ENCODE measurements at places on chromosomes 3 and 15.

- no peak for DNase-seq
These were observed 28.1 kb downstream of the NKIRAS1 start for GRCh38 chr3:23888617-23889228.

- DNase-seq: no peak
These were observed 171.6 kb upstream of the PDZRN3 start for GRCh38 chr3:73796382-73796781.

DNA sequence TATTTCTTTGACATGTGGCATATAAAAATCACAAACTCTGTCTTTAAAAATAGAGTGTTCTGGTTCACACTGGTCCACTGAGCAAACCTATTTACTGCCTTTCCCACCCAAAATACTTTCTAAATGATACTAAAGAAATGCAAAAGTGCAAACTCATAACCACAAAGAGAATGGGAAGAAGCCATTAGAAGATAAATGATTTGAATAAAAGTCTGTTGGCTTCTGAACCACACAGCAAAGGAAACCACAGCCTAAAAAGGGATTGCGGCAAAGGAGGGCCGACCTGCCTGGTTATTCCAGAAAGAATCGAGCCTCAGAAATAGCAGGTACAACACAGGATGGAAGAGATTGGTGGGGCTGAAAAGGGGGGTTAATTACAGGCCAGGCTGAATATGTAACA is 599.5 kb downstream of the FHIT start:
- DNase-seq: no peak

- DNase-seq: peak; percentile 64
These were observed 138.4 kb downstream of the NUP210 start for GRCh38 chr3:13281507-13282357.

DNA sequence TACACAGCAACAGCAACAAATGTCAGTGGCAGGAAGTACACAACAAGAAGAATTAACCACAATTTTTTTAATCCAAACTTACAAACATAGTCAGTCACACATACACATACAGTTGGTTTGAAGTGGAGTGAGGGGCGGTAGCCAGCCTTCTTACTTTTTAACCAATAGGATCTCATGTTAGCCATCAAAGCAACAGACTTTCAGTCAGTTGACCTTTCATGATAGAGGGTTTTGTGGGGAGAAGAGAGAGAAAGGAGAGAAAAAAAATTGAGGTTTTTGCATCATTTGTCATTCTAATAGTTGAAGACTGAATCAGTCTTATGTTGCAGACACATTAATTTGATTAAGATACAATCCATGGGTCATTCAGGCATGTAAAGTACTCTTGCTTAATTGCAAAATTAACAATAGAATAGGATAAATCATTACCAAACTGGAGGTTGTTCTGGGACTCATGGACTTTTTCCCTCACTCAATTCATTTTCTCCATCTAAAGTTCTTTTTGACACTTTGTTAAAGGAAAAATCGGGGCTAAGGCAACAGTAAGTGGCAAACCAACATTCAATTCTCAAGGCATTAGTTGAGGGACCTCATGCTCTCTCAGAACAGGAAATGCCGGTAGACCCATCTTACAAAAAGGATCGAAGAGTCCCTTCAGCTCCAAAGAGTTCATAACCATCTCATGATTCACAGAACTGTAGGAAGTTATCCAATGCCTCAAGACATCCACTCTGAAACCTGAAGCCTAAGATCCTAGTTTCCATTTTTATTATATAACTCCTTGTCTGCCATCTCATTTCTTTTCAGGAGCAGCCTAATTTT is 159.5 kb upstream of the LPP start:
- no peak for DNase-seq

GRCh38 chr3:132593947-132594323 is 3.1 kb upstream of the ACKR4 start:
- no peak for DNase-seq

DNA sequence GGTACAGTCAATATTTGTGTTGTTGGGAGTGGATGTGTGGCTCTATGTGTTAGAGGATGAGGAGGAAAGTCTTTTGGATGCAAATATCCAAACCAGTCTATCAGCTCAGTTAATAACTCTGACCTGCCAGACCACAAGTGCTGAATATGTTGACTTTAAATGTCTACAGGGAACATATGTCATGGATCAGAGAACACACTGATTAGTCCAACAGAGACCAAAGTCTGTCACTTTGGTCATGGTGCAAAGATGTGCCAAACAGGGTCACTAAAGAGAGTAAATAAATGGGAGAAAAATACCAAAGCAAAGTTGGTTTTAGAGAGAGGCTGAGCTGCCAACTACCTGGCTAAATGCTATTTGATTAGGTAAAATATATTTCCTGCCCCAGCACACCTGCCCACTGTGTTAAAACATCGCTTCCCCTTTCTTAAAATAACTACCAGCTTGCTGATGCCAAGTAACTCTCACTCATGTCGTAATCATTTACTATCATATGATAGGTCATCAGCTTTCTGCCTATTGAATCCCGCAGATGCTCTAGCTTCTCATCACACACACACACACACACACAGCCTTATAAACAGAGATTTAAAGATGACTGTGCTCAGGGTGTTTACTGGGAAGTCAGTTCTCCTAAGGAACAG is 173.3 kb downstream of the PDZRN3 start:
- no peak for DNase-seq

DNA sequence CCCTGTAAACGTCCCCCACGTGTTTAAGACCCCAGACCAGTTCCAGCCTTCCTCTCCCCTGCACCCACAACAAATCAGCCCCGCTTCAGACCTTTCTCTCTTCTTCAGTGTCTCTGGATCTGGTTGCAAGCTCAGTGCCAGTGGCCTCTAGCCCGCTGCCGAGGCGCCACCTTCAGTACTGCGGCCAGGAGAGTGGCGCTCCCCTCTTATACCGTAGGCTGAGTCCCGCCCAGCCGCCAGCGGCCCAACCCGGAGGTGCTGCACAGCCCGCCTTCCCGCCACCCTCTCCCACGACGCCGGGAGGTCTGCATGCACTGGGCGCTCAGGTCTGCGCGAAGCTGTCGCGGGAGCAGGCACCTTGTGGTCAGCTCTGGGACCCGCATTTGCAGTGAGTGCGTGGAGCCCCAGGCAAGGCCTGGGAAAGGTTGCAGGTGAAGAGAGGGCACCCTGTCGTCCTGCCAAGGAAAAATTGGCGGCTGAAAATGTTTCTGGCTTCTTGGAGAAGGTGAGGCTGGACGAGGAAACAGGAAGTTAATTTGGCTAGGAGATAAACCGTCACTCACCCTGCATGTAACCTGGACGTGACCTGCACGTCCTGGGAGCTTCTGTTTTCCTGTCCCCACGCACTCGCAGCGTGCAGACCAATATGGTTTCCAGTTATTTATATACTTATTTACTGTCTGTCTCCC is at the start of gene C2CD4B:
C2CD4B (minus strand) TSS at position 182 of the 689 bp plus-strand sequence. CDS start 301 bp downstream, outside the sequence.
- peak; percentile 93 for DNase-seq

- DNase-seq: no peak
These were observed 48.8 kb upstream of the PRTG start for GRCh38 chr15:55791551-55792400.

GRCh38 chr3:12194209-12194608 is 35.5 kb upstream of the TIMP4 start:
- no peak for DNase-seq

DNA sequence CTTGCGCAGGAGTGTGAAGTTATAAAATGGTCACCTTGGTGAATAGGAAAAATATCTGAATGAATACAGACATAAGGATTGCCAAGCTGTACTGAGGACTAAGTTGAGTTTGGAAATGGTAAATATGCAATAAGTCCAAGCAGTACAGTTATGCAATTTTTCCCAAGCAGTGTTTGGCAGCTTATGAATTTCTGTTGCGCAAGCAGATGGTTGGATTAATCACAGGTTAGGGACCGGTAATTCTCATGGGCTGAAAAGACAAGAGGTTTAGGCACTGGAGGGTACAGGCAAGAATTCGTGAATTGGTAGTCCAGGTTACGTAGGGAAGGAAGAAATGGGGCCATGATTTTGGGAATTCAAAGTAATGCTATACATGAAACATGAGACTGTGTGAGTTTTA is 210.3 kb downstream of the RAP2B start:
- DNase-seq: no peak
